ENCODE measurements at places on chromosomes 7 and 10.

GRCh38 chr7:111735661-111736551 is 173.6 kb upstream of the IMMP2L start:
- DNase-seq: peak; percentile 77

DNA sequence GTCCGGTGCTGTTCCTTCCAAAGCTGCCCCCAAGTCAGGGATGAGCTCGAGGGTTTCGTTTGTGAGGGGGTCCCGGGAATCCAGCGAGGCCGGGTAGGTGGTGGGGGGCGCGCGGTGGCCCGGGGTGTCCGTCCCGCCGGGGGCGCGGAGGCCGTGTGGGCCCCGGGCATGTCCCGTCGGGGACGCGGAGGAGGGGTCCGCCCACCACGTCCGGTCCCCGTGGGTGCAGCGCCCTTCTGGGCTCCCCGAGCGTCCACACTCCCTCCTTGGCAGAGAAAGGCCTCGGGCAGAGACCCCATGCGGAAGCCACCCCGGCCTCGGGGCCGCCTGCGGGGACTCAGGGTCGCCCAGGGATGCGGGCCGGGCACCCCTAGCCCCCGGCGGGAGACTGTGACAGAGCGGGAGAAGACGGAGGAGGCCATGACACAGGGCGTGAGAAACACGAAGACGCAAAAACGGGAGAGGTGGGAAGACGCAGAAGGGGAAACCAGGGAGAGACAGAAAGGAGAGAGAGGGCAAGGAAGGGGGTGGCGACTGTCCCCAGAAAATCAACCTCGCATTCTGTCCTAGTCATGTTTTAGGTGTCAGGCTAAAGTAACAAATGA is 640 bp upstream of the ZNF425 start:
- DNase-seq: no peak

- no peak for DNase-seq
Measured at GRCh38 chr10:121559326-121560026, 38.8 kb downstream of the FGFR2 start.

DNA sequence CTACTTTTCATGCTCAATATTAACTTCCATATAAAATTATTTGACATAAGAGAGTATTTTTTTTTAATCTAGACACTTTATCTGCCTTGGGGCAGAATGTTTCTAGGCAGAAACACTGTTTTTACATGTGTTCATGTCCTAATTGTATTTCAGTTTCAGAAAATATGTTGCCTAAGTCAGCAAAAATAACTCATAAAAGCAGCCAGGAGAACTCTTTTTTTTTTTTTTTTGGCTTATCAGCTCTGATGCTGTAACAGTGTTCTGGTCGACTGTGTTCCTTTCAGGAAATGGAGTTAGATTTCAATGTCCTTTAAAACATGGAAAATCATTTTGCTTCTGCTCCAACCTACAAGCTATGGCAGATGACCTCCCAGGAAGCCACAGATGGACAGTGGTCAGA is 63.2 kb upstream of the OPALIN start:
- no peak for DNase-seq

GRCh38 chr10:80203835-80204676 is 1.3 kb downstream of the ANXA11 start:
- no peak for DNase-seq

- no peak for DNase-seq
Measured at GRCh38 chr10:89494575-89494974, 40.8 kb downstream of the SLC16A12 start.

DNA sequence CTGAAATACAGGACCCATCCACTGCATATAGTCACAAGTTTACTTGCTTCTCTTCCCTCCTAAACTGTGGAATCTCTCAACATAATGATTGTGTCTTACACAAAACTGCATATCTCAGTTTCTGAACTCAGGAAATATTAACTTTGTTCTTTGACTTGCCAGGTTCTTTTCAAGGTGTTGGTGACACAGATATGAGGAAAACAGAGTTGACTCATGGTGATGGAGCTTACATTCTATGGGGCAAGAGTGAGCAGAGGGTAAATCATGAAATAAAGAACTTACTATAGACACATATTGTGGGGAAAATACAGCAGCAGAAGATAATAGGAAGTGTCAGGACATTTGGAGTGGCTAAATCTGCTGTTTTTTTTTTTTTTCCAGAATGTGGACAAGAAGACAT is 72.5 kb upstream of the IGFBP3 start:
- DNase-seq: no peak

- no peak for DNase-seq
Measured at GRCh38 chr10:22686347-22686746, 28.0 kb downstream of the PIP4K2A start.
